ENCODE measurements at places on chromosomes 12 and 14. TPM values are rescaled to one million over a fixed set of nuclear protein-coding genes. Genes with fewer than 3 reads are reported as not detected.
A peak's percentile ranks its signal among the peaks of the same experiment; 100 is the strongest.

DNA sequence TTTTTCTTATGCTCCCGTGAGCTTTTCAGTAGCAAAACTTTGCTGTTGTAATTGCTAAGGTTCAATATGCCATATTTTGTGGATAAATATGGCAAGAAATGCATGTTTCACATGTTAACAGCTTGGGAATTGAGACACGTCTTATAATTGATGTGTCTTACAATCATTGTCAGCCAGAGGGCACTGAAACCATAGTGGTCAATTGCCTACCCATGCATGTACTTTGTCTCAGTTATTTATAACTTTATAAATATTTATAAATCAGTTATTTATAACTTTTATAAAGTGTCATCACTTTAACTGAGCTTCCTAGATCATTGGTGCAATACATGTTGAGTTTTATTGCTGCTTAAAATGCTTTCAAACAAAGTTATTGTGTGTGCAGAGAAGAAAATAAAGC is 82.0 kb downstream of the CATSPERB start:
- DNase-seq: no peak

GRCh38 chr12:118655588-118655987 is 279.2 kb downstream of the SUDS3 start:
- no peak for DNase-seq

Gene GATC
- polyA plus RNA-seq: 13.7 TPM

GRCh38 chr14:85454226-85454813 is 75.6 kb upstream of the FLRT2 start:
- no peak for DNase-seq

DNA sequence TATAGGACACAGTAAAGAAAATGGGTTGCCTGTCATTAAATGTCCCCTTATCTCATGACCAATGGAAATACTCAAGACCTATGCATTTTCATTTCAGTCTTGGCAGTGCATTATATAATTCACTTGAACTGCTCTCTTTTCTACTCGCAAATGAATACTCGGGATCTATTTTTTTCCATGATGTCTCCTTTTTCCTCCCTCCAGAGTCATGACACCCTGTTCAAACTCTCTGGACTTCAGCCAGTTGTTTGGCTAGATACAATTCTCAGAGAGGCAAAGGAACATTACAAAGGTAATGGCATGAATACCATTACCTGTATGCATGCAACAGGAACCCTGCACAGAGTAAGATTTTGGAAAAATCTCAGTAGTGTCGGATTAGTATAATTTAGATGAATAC is 130.9 kb downstream of the GPR135 start:
- no peak for DNase-seq

DNA sequence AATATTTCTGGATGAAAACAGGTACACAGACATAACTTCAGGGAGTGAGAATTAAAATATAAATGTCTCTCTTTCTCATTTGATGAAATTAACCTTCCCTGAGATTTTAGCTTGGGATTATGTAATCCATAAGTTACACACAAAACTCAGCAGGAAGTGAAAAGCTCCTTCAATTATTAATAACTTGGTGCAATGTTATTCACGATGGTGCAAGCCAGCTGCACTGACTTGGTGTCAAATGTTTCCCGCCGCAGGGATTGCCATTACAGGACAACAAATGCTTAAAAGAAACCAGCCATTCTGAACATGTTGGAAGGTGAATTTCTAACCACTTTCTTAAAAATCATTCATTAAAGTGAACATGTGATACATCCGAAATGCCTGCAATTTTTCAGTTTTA is 250.4 kb downstream of the FOXN3 start:
- DNase-seq: no peak

DNA sequence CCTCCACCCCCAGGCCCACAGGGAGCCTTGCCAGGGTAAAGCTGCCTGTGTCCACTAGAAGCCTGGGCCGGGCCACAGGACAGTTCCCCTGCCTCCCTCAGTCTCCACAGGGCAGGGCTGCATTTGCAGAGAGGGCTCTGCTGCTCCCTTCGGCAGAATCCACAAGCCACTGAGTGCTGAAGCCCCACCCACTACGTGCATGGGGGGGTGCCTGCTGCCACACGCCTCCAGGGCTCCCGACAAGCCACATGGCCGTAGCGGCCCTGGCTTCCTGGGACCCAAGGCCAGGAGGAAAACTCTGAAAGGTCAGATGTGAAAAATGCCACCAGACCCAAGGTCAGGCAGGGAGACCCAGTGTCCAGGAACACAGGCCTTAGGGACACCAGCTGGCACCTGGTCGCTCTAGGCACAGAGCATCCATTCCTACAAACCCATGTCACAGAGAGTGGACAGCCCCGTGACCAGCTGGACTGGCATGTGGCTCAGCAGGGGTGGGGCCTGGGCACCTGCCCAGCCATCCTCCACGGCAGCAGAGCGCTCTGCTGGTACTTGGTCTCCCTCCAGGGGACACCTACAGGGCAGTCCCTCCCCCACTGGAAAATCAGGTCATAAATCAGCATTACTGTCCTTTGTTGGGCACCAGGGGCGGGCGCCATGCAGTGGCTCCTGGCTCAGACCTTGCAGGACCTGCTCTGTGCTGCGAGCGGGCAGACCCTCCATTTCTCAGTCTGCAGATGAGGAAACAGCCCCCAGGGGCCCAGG is 42.9 kb downstream of the CCDC85C start:
- DNase-seq: peak; percentile 65

DNA sequence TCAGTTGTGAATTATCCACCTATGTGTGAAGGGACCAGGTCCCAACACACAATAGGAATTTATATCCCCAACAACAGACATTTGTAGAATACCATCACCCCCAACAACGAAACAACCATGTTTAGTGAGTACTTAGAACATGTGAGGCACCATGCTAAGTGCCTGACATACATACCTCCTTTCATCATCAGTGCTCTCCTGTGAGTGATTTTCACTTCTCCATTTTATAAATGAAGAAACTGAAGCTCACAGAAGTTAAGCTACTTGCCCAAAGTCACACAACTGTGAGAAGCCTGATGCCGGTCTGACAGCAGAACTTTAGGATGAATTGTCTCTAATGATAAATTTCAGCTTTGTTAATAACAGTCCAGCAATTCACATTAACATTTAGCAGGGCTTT is 35.4 kb downstream of the SPTB start:
- no peak for DNase-seq

GRCh38 chr14:53879022-53879686 is 77.5 kb downstream of the BMP4 start:
- no peak for DNase-seq

Gene GDF3
- polyA plus RNA-seq: 1.6 TPM

DNA sequence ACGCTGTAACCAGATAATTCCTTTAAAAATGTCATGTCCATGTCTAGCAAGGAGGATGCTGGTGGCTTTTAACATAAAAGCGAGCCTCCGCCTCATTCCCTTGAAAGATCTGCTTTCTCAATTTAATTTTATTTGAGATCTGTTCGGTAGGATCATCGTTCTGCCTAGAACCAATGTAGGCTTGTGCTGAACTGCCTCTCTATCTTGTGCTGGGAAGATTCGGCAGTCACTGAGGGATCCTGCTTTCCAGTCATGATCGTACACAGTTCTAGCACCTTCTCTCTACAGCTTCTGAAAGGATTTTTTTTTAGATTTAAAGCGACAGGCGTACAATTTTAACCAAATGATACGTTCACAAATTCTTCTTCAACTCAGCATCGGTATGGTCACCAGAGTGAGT is 54.3 kb downstream of the PEBP1 start:
- no peak for DNase-seq

DNA sequence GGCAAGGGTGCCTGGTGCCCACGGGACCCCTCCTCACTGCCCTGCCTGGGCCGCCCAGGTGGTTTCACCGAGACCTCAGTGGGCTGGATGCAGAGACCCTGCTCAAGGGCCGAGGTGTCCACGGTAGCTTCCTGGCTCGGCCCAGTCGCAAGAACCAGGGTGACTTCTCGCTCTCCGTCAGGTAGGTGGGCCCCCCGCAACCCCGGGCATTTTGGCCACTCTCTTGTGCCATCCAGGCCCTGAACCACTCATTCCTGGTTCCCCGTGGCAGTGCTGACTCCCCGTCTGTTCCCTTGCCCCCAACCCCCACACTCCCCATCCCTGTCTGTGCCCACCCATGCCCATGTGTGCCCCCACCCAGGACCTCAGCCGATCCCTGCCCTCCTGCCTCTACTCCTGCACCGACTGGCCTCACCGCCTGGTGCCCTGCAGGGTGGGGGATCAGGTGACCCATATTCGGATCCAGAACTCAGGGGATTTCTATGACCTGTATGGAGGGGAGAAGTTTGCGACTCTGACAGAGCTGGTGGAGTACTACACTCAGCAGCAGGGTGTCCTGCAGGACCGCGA is 480 bp downstream of the PTPN6 start:
- DNase-seq: no peak

All from kidney (tissue), 22 donors.